Stimulated activated CD8-positive, alpha-beta memory T cell treated with anti-CD3 and anti-CD28 coated beads, Interleukin-4, amount 100 ng/mL, for 4 hours (primary cell): ENCODE measurements at places on chromosomes 2 and 18.

- DNase-seq: no peak
Measured at GRCh38 chr2:48449073-48449840, 80.7 kb upstream of the STON1 start.

- DNase-seq: no peak
Measured at GRCh38 chr18:48719388-48719787, 180.6 kb downstream of the CTIF start.

- DNase-seq: peak; percentile 36
Measured at GRCh38 chr18:48975817-48976649, 25.3 kb upstream of the SMAD7 start.

- DNase-seq: no peak
Measured at GRCh38 chr18:34458410-34458977, 233.8 kb upstream of the NOL4 start.

- DNase-seq: no peak
Measured at GRCh38 chr2:159737292-159737916, 25.1 kb downstream of the MARCHF7 start.

GRCh38 chr18:50848991-50849390, 29.2 kb upstream of the MRO start:
- no peak for DNase-seq

- no peak for DNase-seq
Measured at GRCh38 chr2:57461624-57462023, 585.0 kb upstream of the VRK2 start.

DNA sequence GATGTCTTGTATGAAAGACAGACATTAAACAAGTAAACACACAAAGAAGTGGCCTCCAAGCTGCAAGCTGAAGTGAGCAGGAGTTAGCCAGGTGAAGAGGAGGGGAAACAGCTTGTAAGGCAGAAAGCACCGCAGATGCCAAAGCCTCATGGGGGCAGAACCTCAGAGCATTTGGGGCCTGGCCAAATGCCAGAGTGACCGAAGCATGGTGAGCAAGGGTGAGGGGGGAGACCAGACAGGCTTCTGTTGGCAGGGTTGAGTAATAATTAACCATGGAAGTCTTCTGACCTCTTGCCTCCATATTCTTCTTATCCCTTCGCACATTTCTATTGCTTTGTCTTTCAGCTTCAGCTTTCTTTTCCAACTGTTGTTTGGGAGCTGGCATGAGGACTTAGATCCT, 5.6 kb downstream of the QPCT start:
- no peak for DNase-seq

GRCh38 chr2:100185105-100185504, 42.7 kb upstream of the AFF3 start:
- DNase-seq: no peak

DNA sequence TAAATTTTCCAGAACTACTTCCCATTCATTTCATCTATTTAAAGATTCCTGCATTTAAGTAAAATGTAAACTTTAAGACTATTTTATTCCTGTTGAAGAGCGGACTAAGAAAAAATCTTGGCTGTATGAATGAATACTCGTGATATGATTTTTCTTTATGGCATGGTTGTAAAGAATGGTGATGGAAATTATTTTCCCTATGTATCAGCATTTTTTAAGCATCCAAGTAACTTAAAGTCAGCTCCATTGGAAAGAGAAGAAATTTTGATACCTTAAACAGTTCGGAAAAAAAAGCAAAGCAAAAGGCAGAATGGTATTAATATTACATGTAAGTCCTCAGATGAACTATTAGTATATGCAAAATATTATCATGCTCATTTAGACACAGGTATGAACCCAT, 58.9 kb downstream of the VWC2L start:
- no peak for DNase-seq

GRCh38 chr2:235068701-235069100, 116.9 kb downstream of the SH3BP4 start:
- no peak for DNase-seq

GRCh38 chr2:48600204-48600813, 17.3 kb upstream of the GTF2A1L start:
- no peak for DNase-seq

GRCh38 chr18:78090584-78090983, 840.9 kb downstream of the GALR1 start:
- no peak for DNase-seq

- no peak for DNase-seq
Measured at GRCh38 chr2:112321375-112322320, 46.3 kb downstream of the ZC3H6 start.

DNA sequence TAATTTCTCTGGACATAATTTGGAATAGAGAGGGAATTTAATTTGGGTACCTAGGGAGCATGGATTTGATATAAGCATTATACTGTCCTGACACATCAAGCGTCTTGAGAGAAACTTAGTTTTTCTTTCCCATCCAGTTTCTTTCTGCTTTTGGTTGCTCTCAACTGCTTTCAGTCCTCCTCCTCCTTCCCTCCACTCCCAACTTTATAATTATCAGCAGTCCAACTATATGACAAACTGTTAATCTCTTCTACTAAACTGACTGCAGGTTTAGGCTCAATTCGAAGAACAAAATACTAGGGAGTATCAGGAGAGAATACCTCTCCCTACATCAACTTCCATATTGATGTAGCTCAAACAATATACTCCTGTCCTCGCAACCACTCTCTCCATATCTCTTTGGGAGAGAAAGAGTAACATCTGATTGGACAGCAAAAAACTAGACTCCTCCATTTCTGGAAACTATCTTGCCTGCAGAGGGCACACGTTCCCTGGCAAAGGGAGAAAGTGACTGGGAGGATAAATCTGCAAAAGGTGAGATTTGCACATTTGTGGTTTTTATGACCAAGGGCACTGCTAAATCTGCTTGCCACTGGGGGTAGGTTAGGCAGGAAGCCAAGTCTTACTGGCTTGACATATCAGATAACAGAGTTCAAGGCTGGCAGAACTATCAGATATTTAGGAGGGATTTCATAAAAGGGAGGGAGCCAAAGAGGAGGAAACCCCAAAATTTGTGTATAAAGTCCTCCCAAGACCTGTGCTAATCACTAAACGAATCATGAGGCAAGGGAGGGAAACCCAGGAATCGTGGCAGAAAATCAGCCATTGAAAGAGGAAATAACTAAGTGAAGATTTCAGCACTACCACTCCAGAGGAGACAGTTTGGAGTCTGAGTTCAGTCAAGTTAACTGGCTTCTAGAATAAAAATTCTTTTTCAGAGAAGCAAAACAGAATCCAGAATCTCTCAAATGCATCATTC, 40.0 kb downstream of the ICA1L start:
- DNase-seq: no peak

DNA sequence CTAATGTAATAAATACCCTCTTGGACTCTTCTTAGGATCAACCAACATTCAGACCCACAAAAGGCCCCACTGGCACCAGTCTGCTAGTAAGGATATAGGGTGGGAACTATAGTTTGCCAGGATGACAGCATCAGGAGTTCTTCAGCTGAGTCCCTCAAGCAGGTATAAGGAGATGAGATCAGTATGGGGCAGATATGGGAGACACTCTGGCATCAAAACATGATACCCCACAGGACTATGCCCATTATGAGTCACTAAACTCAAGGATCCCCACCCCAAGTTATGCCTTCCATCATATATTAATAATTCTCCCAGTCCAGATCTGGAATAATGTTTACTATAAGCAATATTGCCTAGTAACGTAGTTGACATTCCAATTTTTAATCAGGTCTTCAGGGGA, 83.1 kb upstream of the CCDC141 start:
- DNase-seq: no peak

DNA sequence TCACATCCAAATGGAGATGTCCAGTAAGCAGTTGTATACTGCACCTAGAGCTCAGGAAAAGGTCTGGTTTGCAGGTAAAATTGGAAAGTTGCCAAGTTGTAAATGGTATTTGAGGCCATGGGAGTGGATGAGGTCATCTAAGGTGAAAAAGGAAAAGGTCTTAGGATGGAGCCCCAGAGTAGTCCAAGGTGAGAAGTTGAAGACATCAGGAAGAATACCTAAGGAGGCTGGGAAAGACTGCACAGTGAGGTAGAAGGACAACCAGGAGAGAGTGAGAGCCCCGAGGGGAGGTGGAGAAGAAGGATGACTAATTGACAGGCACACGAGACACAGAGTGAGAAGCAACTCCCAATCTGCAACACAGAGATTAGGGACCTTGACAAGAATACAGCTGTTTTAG, 10.7 kb downstream of the DPP4 start:
- no peak for DNase-seq

GRCh38 chr2:196277002-196277401, 105.6 kb upstream of the STK17B start:
- no peak for DNase-seq

DNA sequence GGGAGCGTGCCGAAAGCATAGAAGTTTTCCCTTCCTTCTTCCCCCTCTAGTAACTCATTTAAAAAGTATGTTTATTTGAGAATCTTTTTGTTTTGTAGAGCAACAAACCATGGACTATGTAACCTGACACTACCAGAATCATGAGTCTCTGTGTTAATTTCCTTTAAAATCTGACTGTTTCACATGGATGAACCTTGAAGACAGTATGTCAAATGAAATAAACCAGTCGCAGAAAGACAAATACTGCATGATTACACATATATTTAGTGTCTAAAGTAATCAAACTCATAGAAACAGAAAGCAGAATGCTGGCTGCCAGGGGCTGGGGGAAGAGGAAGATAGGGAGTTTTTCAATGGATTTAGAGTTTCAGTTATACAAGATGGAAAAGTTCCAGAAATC, 32.3 kb downstream of the PTPN2 start:
- no peak for DNase-seq

DNA sequence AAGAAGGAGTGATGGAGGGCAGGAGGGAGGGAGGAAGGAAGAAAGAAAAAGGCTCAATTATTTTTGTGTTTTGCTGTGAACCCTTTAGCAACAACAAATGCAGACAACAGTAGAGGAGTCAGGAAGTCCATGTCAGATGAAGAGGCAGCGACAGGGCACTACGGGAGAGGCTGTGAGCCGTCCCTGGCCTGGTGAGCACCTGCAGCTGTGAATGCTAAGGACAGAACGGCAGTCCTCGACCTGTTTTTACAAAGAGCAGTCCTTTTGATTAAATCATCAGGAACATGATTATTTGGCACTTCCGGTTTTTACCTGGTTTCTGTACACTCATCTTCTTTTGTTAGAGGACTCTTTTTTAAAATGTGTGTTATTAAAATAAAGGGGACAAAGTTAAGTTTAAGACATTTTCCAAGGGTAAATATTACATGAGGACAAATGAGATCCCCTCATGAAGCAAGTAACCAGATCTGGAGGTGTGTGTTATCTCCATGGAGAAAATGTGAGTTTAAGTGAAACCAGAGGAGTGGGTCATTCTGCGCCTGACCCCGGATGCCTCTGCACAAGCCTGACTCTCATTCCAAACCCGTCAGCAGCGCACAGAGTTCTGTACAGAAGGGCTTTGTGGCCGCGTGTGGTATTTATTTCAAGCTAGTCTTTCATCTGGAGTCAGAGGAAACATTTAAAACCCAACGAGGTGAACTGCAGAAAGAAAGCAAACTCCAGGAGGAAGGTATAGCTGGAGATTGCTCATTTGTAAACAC, 492.5 kb downstream of the SOX11 start:
- no peak for DNase-seq

DNA sequence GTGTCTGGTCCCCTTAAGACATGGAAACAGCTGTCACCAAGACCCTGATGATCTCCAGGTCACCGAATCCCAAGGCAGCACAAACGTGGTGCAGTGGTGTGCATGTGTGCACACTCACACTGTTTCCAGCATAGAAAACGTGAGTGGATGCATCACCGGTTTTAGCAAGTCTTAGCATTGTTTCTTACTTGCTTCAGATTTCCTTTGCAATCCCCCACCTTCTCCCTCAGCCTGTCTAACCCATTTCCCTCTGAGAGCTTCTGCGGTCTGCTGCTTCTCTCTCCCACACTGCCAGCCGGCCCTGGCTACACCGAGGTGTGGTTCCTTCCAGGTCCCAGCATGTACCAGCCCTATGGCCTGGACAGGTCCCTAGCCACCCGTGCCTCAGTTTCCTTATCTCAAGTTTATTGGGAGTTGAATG, 343.4 kb upstream of the HS6ST1 start:
- no peak for DNase-seq

GRCh38 chr2:69217333-69218080, 169.5 kb downstream of the GFPT1 start:
- DNase-seq: no peak

- DNase-seq: no peak
Measured at GRCh38 chr18:56217406-56217805, 421.0 kb downstream of the TXNL1 start.

GRCh38 chr2:60371681-60372080, 181.8 kb downstream of the BCL11A start:
- no peak for DNase-seq

GRCh38 chr18:48007955-48008701, 77.7 kb upstream of the SMAD2 start:
- no peak for DNase-seq

DNA sequence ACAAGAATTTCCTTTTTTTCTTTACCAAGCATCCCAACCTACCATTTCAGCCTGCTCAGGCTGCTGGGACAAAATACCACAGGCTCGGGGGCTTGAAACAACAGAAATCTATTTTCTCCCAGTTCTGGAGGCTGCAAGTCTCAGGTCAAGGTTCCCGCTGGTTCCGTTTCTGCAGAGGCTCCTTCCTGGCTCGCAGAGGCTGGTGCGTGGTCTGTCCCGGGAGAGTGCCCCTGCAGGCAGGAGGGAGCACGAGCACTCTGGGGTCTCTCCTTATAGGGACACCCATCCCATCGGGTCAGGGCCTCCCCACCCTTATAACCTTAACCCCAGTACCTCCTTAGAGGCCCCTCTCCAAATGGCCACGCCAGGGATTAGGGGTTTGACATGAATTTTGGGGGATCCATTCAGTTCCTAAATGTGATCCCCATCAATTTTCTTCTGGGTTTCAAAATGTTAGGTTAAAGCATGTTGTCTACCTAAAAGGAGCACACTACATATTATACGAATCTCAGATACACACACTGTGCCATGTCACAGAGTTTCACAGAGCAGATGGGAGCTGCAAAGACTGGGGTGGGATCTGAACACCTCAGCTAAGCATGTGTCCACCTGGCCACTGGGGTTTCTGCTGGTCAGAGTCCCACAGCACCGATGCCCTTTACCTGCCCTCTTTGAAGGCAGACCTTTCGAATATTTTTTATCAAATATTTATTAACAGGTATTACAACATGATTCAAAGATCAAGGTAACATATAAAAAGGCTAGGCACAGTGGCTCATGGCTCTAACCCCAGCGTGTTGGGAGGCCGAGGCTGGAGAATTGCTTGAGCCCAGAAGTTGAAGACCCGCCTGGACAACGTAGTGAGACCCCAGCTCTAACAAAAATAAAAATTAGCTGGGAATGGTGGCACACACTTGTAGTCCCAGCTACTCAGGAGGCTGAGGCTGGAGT, 17.6 kb upstream of the ADI1 start:
- DNase-seq: no peak
